ENCODE measurements at places on chromosomes 11 and 22.

- no peak overlapping the region for H3K27ac ChIP-seq
- H3K4me1 ChIP-seq: no peaks in the 10 kb centered on the region
- no peaks in the 10 kb centered on the region for H3K27me3 ChIP-seq
- H3K36me3 ChIP-seq: no peaks in the 10 kb centered on the region
These were observed 142.0 kb downstream of the SLC17A6 start for GRCh38 chr11:22479971-22480720.

- no peaks in the 10 kb centered on the region for H3K4me1 ChIP-seq
- no peaks in the 10 kb centered on the region for H3K27me3 ChIP-seq
- no peaks in the 10 kb centered on the region for H3K36me3 ChIP-seq
- DNase-seq: no peak
- no peak overlapping the region for H3K27ac ChIP-seq
- no peak overlapping the region for H3K4me3 ChIP-seq
These were observed 368.3 kb downstream of the SOX6 start for GRCh38 chr11:15988016-15988550.

GRCh38 chr22:50705219-50705691 is 32.6 kb downstream of the SHANK3 start:
- no peaks in the 10 kb centered on the region for H3K36me3 ChIP-seq
- no peak for DNase-seq
- peaks cover 9% of the 10 kb centered on the region for H3K27me3 ChIP-seq
- no peak overlapping the region for H3K4me3 ChIP-seq

DNA sequence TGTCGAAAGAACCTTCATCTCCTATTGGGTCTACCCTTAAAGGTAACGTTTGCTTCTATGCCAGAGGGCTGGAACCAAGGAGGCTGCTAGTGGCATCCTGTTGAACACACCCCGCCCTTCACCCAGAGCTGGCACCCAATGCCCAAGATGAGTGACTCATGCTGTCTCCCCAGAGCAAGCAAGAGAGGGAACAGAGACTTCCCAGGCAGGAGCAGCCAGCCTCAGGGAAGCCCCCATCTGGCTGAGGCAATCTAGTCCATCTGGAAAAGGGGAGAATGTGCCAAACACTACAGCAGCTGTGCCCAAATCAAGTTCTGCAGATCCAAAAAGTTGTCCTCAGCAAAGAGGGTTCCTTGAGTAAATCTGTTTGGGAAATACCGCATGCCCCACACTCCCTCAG is 91.9 kb upstream of the TP53I11 start:
- H3K4me1 ChIP-seq: peaks cover 13% of the 10 kb centered on the region
- no peak for DNase-seq
- no peak overlapping the region for H3K4me3 ChIP-seq

GRCh38 chr11:30322191-30322590 is 713 bp upstream of the ARL14EP start:
- H3K4me1 ChIP-seq: peaks cover 39% of the 10 kb centered on the region
- peak overlapping the region; percentile 94 for H3K27ac ChIP-seq
- no peak for DNase-seq
- peak overlapping the region; percentile 97 for H3K4me3 ChIP-seq
- peaks cover 6% of the 10 kb centered on the region for H3K27me3 ChIP-seq

GRCh38 chr11:9210224-9210921 is 54.8 kb downstream of the DENND5A start:
- peak overlapping the region; percentile 36 for H3K27ac ChIP-seq
- H3K4me1 ChIP-seq: peaks cover 85% of the 10 kb centered on the region
- H3K4me3 ChIP-seq: peak overlapping the region; percentile 3
- DNase-seq: no peak
- H3K27me3 ChIP-seq: no peaks in the 10 kb centered on the region

DNA sequence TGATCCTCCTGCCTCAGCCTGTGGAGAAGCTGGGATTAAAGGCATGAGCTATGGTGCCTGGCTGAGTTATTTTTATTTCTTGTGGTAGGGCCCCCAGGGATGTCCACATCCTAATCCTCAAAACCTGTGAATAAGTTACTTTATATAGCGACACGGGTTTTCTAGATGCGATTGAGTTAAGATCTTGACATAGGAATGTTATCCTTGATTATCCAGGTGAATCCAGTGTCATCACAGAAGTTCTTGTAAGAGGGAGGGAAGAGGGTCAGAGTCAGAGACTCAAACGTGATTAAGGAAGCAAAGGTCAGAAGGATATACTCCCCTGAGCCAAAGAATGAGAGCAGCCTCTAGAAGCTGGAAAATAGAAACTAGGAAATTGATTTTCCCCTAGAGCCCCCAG is 117.8 kb downstream of the INSC start:
- H3K4me1 ChIP-seq: no peaks in the 10 kb centered on the region
- no peaks in the 10 kb centered on the region for H3K36me3 ChIP-seq
- peaks cover 1% of the 10 kb centered on the region for H3K27me3 ChIP-seq
- H3K4me3 ChIP-seq: no peak overlapping the region

Data from HFFc6 (cell line).